ENCODE measurements at places on chromosomes 16 and 17.

GRCh38 chr17:69348429-69348828, 21.5 kb upstream of the ABCA5 start:
- DNase-seq = no peak

DNA sequence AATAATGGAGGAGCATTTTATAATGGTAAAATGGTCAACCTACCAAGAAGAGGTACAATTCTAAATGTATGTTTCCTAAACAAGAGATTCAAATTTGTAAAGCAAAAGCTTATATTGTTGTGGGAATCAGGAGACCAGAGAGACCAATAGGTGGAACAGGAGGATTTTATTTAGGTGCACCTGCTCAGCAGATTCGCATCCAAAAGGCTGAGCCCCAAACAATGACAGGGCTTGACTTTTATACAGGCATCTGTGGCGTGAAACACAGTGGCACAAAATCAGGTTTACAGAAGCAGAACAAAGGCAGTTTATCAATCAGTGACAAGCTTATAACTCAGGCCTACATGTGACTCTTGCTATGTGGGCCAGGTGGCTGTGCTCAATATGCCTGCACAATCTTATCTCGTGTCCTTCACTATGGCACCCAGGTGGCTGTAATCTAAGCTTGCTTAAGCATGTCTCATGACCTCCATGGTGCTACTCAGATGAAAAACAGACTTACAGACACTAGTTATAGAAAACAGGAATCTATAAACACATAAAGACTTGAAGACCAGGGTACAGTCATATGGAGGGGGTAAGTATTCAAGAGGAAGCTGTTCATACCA, 780.2 kb upstream of the CA10 start:
- DNase-seq = no peak

- no peak for DNase-seq
Measured at GRCh38 chr16:63385714-63386432, 1349.6 kb upstream of the CDH8 start.

DNA sequence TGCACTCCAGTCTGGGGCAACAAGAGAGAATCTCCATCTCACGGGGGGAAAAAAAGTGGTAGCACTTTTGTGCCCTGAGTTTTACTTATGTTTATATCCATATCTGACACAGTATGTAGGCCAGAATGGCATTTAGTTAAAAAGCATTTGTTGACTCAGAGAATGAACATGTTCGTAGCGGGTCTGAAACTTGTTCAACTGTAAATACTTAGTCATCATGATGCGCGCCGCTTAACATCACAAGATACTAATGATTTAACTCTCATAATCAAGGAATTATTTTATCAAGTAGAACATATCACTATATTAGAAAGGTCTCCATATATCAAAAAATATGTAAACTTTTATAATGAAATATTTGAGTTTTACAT, 55.3 kb upstream of the ITGA2B start:
- DNase-seq = no peak

DNA sequence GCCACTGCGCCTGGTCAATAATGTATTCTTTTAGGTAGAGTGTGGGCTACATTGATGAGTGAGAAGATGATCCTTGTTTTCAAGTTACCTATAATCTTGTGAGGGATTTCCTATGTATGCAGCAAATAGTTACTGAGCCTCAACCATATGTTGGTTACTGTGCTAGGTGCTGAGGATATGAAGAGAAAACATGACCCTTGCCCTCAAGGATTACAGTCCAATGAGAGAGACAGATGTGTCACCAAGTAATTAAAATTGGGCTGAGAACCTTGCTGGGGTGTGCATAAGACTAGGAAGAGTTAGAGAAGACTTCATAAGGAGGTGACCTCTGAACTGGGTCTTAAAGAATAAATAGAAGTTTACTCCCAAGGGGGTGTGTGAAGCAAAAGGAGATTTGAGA, 7.4 kb downstream of the POLR2A start:
- DNase-seq = no peak

DNA sequence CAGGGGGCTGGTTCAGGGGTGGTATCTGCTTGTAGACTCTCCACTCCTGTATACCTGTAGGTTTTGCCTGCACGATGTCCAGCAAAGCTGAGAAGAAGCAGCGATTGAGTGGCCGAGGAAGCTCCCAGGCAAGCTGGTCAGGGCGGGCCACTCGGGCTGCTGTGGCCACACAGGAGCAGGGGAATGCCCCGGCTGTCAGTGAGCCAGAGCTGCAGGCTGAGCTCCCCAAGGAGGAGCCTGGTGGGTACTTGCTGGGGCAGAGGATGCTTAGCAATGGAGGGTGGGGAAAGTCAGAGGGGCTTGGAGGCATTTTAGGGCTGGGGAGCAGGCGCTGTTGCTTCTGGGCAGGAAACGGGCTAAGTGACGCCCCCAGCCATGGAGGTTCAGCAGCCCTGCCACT, 2.1 kb downstream of the DNAH2 start:
- DNase-seq = no peak

DNA sequence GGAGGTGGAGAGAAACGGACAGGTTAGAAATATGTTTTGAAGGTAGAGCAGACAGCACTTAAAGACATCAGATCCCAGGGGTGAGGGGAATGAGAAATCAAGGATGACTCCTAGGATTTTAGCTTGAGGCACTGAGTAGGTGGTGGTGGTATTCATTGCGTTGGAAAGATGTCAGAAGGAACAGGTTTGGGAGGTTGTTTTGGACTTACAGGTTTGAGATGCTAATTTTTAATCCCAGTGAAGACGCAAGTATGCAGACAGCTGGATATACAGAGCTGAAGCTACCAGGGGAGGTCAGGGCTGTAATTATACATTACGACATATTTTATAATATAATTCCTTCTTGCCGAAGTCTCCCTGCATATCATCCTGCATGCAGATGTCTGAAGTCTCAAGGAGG, 433.3 kb downstream of the XYLT1 start:
- DNase-seq = no peak

GRCh38 chr17:58329035-58329809, 627 bp upstream of the TSPOAP1 start:
- peak; percentile 89 for DNase-seq

DNA sequence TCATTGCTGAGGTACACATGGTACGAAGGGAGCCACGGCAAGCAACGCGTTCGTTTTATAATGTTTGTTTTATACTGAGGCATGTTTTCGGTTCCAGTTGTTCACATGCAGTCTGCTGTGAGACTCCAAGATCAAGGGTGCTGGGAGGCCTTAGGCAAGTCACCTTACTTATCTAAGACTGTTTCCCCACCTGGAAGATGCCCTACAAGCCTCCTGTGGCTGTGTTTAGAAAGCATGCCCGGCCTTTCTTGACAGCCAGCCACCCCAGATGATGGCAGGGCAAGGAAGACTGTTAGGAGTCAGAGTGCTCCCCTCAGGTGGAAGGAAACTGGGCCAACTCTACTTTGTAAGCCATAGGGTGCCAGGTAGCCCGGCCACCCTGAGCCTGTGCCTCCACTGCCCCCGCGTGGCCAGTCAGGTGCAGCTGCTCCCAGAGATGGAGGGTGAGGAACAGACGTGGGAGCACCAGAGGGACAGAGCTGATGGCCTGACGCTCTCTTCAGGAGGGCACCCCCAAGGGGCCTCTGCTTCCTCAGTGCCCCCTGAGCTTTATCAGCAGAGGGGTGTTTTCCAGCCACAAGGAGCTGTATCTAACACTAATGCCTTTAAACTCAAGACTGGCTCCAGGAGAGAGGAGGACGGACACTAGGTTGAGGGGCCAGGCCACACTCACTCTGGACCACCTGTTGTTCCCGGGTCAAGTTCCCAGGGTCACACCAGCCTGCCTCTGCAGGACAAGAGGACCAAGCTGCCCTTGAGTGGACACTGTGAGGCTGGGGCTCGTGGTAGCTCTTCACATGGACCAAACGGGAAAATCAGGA, 5.4 kb downstream of the NAT9 start:
- peak; percentile 65 for DNase-seq

DNA sequence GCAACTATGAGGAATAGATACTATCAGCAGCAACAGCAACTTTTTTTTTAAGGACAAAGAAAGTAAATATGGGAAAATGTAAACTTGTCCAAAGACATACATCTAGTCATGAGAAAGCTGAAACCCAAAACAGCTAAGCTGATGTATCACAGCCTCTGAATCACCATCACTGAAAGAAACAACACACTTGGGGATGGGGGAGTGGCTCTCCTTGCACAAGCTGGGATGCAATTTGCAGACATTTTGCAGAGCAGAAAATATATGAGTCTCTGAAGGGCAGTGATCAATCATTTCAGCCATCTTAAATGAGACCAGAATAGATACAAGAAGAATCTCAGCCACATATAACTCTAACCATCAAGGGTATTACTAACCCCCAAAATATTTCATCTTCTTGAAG, 79.1 kb downstream of the GRIN2A start:
- no peak for DNase-seq

- no peak for DNase-seq
Measured at GRCh38 chr17:41992576-41992975, 24.7 kb downstream of the DNAJC7 start.

DNA sequence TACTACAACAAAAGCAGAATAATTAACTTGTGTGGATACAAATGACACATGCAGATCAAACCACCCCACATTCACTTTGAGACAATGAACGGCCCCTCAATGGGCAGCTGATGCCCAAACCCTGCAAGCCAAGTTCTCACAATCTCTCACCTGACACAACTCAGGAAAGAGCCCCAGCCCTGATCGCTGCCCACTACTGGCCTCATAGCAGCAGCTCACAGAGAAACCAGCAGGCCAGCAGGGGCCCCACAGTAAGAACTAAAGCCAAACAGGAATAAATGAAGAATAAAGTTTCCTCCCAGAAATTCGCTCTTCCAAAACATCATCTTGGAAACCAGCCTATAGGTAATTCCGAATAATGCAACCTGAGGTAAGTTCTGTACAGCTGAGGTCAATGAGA, 7.7 kb downstream of the AKTIP start:
- DNase-seq = no peak

DNA sequence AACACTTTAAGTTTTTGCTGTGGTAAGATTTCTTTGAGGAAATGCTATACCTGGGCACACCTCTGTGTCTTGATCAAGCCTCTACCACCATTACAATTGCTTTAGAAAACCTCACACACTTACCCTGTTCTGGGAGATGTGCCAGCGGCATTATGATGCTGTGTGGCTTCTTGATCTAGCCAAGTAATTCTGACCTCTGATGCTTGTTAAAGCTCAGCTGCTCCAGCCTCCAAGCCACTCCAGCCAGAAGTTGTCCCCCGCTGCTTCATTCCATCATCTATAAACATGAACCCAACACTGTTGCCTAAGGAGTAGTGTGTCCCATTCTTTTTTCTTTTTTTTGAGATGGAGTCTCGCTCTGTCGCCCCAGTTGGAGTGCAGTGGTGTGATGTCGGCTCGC, 60.1 kb downstream of the CYLD start:
- DNase-seq = no peak

DNA sequence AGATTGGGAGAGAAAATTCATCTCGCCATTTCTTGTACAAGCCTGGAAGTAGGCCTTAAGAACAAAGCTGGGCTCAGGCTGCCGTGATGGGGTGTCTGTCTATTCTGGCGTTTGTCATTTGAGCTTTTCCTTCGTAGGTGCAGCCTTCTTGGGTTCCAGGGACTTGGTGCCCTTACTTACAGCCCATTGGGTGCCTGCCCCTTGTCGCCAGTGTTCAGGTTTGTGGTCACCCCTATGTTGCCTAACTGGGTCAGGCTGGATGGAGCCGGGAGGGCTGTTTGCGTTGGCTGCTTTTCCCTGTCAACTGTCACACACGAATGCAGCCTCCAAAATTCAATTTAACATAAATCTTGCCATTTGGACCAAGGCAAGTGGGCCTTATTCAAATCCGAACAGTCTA, 23.7 kb upstream of the MED9 start:
- DNase-seq = no peak

DNA sequence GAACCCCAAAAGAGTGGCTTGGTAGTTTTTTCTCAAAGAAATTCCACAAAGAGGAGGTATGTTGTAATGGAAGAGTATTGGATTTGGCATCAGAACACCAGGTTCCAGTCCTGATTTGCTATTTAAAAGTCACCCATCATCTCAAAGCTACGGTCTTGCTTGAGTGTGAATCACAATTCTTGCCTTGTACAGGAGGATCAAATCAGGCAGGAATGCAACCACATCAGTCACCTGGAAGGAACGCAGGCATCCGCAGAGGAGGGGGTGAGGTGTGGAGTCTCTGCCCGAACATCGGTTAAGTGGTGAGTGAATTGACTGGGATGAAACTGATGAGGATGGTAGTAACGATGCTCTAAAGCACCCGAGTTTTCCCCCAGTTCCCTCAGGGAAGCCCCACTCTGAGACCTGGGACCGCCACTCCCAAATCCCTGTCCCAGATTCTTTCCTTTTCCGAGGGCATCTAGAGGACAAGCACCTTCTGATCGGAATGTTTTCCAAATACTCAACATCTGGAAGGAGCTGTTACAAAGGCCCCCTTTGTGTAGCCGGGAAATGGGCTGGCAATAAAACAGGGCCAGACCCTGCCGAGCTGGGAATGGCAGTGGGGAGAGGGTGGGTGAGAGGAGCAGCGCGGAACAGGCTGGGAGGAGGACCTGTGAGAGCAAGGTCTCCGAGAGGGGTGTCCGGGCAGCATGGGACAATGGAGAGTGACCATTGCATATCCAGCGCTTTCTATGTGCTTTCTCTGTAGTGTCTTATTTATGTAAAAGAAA, 469.6 kb downstream of the SLC39A11 start:
- no peak for DNase-seq

DNA sequence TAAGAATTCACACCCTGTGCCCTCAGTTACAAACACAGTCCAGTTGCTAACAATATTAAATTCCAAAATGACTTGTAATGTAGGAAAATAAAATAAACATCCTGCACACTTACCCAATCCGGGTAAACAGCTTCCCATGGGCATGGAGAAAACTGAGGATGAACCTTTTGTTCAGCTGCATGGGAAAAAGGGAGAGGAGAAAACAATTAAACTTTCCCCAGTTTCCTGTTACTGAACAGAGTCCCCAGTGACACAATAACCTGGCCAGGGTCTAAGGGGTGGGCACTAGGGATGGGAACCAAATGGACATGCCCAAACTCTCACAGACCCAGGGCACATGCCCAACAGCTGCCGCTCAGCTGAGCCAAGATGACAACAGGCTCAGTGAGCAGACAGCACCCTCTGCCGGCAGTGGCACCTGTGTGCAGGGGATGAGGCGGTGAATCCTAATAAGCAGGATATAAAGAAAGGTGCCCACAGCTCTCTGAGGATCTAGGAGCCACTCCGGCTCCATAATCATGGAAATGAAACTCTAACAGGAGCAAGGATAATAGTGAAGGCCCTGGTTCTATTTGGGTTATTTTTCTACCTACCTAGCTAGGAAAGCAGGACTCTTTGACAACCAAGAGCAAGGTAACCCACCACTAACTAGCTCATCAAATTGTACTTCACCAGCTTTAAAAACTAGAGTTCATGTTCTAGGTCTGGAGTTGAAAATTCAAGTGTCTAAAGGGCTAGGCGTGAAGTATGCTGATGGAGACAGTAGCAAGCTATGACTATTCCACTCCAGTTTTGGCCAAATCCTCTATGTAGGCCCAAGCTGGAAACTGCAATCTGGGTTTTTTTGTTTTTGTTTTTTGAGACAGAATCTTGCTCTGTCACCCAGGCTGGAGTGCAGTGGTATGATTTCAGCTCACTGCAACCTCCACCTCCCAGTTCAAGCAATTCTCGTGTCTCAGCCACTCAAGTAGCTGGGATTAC, 58.8 kb downstream of the SMG6 start:
- peak; percentile 77 for DNase-seq

Data from activated T-cell treated with anti-CD3 and anti-CD28 coated beads for 24 hours (primary cell).